ENCODE measurements at places on chromosomes 5 and 9. TPM values are rescaled to one million over a fixed set of nuclear protein-coding genes. Genes with fewer than 3 reads are reported as not detected.
A peak's percentile ranks its signal among the peaks of the same experiment; 100 is the strongest.

DNA sequence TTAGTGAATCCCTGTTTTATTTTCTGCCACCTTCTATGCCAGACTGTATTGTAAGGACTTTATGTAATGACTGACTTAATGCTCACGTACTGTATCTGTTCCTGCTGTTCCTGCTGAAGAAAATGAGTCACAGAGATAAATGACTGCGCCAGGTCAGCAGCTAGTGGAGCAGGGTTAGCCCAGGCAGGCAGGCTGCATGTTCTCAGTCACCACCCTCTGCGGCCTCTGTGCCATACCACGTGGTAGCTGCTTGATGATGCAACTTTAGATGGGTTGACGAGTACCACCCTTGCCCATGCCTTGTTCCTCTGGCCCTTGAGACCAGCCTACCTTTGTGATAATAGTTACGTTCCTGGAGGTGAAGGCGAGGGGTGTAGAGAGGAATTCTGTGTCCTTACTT, 161.9 kb downstream of the TRIO start:
- DNase-seq = no peak

DNA sequence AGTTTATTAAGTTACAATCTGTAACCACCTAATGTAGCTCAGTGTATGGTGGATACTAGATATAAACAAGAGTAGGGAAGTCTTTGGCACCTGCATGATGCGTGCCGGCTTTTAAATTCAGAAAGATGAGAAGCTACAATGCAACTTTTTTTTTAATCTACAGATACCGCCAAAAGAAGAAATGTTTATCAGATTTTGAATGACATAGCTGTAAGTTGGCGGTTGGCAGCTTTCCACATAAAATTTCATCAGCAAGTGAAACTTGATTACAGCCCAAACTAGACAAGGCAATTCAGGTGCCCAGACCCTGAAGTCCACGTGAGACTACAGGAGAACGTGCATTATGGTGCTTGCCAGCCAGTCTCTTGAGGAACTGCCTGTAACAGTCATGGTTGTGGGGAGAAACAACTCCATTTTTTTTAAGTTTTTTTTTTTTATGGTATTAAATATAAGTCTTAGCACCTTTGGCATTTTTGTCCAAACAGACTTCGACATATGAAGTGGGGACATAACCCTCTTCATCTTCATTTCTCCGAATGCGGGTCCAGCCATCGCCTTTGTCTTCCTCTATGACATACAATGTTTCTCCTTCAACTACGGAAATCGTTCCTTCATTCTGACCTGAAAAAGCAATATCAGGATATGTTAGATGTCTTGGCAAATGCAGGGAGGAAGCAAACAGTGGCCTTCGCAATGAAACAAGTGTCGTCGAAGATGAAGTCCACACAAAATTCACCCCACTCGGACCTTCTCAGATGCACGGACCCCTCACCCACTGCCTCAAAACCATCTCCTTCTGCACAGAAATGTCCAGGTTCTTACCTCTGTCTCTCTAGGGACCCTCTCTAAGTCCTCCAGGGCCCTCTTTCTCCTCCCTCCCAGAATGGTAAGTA, 60.4 kb downstream of the USP20 start:
- no peak for DNase-seq

- DNase-seq = no peak
Measured at GRCh38 chr5:80607832-80608231, 37.8 kb upstream of the ANKRD34B start.

- no peak for DNase-seq
Measured at GRCh38 chr5:149053072-149053695, 9.7 kb downstream of the SH3TC2 start.

DNA sequence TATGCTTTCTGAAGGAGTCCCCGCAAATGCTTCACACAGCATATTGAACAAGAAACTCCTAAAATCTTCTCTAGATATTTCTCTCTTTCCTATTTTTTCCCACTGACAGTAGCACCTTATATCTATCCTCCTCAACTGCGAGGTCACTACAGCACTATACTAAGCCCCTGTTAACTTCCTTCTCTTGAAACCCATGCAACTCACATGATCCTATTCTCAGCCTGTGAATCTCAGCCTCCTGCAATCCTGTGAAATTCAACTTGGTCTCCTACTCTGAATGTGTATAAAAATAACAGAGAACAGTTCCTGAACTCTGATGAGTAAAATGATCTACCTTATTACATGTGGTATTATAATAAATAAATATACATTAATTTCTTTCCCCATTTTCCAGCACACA, 6.1 kb upstream of the PLGRKT start:
- DNase-seq = no peak

GRCh38 chr5:131193106-131193505, 22.4 kb downstream of the LYRM7 start:
- DNase-seq = peak; percentile 35

The HMMR gene
- total RNA-seq = 17.9 TPM

GRCh38 chr5:87233143-87233542, 34.5 kb upstream of the RASA1 start:
- DNase-seq = no peak

DNA sequence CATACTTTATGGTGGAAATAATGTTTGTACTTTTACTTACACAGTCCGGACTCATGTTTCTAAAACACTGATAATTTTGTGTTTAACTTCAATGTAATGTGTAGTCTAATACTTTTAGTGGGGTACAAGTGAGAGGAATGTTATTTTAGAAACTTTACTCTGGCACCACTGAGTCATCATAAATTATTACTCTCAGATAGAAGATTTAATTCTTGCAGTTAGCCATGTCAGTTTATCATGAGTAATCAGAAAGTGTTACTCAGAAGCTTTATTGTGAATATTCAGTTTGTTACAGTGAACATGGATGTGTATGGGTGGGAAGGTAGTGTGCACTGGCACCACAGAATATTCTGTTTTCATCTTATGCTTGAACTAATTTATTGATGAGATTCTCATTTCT, 20.0 kb downstream of the OGN start:
- no peak for DNase-seq

DNA sequence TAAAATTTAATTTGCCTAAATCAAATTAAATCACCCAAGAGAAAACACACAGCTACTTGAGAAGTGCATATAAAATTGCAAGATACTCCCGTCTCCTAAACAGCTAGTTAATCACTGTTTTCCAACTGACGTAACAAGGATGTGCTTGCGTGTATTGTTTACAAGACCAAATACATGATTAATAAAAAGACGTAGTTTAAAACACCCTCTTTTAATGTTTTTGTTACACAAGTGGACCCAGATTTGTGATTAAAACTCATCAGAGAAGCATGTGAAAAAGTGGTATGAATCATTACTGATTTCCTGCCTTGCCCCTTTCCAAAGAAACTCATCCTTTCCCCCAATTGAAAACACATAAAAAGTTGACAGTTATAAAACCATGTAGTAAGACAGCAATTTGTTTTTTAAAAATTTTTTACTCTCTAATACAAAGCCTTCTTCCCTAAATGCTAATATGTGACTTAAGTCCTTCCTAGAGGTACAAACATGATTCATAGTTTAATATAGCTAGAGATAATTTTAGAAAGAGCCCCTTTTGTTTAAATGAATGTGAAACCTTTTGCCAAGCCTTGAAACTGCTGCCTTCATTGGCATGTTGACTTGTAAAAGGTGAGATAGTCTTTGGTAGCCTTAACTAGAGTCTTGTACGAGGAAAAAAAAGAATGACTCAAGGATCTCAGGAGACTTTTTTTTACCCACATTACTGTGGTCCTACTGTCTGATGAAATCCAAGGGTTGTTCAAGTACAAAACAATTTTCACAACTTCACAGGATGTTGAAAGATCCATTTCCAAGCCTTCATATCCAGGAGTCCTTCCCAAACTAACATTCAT, 61.4 kb upstream of the FST start:
- DNase-seq = peak; percentile 79

DNA sequence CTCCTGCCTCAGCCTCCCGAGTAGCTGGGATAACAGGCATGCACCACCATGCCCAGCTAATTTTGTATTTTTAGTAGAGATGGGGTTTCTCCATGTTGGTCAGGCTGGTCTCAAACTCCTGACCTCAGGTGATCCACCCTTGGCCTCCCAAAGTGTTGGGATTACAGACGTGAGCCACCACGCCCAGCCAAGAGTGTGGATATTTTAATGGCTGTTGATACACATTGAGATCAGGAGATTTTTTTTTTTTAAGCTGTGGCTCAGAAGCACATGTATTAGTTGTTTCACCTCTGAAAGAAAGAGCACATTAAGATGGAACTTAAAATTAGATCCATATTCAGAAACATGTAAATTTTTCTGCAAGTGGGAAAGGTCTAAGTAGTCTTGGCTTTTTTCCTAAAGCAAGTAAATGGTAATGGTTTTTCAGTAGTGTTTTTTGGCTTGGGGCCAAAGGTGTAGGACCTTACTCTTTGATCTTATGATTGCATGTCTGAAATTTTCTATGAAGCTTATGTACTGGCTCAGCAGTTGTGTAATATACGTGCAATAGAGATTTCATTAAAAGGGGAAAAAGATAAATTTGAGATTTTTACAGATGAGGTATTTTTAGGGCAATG, 9.9 kb downstream of the RBM27 start:
- no peak for DNase-seq

The LRRC19 gene
- not detected for total RNA-seq

GRCh38 chr9:119667163-119667562, 297.9 kb upstream of the BRINP1 start:
- DNase-seq = no peak

The DDX4 gene
- not detected for total RNA-seq

DNA sequence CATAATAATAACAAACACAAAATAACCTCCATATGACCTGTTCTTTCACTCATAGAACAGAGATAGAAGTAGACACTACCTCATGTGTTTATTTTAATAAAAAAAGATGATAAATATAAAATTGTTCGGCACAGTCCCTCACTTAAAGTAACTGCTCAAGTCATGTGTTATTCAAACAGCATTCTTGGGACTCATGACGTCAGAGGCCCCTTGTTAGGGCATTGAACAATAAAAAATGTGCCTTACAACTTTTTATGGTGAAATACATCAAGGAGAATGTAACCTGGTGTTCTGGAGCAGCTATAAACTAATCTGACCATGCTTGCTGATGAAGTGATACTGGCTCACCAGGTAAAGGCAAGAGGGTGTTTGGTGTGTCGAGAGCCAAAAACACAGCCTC, 12.2 kb upstream of the NDFIP1 start:
- DNase-seq = no peak

The ANKRD18B gene
- total RNA-seq = 3.9 TPM

DNA sequence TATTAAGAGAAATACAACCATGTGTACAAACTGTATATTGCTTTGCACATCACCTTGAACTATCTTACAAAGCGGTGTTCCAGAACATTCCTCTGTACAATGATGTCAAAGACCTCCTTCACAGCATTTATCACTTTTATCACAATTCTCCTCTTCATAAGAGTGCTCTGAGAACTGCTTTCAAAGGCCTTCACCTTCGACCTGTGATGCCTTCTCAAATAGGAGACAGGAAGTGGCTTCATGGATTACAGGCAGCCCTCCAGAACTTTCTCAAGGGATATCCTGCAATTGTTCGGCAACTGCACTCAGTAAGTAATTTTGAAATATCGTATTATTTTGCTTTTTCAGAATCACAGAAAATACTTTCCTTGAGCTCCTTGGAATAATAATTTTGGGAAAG, 68.0 kb upstream of the IL7R start:
- DNase-seq = peak; percentile 63

- peak; percentile 93 for DNase-seq
Measured at GRCh38 chr9:121285835-121286687, 18.1 kb downstream of the GSN start.

The TMEM232 gene
- 0.39 TPM for total RNA-seq

The CDX1 gene
- total RNA-seq = not detected

The ELAVL2 gene
- 0.07 TPM for total RNA-seq

The HMCN2 gene
- total RNA-seq = under 0.01 TPM

The AGXT2 gene
- total RNA-seq = not detected

Measured in pulmonary artery endothelial cell (primary cell).